ENCODE measurements at places on chromosomes 11 and 22.

DNA sequence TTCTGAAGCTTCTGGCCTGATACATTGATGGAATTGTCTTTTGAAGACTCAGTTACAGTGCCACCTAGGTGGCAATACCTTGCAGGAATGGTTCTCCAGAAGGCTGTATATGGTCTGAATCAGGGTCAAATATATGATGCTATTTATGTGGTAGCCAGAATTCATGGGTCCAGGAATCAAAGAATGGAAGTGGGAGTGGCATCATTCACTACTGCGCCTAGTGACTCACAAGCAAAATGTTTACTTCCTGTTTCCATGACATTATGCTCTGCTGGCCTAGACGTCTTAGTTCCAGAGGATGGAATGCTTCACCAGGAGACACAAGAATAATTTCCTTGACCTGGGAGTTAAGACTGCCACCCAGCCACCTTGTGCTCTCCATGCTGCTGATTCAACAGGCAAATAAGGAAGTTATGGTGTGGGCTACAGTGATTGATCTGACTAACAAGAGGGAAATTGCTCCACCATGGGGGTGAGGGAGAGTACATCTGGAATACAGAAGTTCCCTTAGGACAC, 491.8 kb downstream of the ETS1 start:
- no peak for DNase-seq

DNA sequence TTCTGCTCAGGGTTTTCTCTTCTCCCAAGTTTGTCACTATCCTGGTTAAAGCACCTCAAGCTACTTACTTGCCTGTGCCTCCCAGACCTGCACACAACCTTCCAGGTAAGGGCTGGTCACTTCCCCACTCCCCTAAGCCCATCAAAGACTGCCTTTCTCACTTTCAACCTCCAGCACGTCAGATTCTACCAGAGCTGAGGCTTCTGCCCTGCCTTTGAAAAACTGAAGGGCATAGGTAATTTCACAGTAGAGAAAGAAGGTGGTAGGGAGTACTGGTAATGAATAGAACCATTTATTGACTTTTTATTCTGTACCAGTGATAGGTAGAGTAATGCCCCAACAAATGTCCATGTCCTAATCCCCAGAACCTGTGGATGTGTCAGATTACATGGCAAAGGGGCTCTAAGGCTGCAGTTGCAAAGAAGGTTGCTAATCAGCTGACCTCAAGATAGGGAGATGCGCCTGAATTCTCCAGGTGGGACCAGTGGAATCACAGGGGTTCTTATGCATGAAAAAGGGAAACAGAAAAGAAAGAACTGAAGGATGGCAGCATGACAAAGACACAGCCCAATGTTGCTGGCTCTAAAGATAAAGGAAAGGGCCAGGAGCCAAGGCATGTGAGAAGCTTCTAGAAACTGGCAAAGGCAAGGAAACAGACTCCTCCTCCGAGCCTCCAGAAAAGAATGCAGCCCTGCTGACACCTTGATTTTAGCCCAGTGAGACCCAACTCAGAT, 89.0 kb downstream of the SLC1A2 start:
- no peak for DNase-seq

DNA sequence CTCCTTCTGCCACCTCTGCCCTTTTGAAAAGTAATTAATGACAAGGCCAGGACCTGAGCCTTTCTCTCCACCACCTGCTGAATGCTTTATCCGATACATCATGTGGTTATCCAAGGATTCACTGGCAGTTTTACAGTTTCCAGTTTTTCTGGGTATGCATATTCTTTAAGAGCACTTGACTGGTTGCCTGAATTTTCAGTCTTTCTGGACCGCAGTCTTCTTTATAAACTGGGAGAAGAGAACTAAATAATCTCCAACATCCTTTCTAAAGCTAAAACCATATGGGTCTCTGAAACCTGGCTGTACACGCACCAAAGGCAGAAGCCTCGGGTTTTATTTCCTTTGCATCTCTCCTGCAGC, 65.1 kb downstream of the BTG4 start:
- no peak for DNase-seq

GRCh38 chr22:45318558-45319323, 9.0 kb downstream of the FAM118A start:
- DNase-seq, result peak; percentile 22

- DNase-seq, result no peak
Observed at GRCh38 chr11:130428316-130429119, at the start of gene ADAMTS8. Gene ADAMTS8, minus strand, starts transcription at chr11:130428609. Its CDS starts 323 bp downstream, at chr11:130428286.

GRCh38 chr11:119650251-119650650, 78.7 kb downstream of the NECTIN1 start:
- DNase-seq, result no peak

DNA sequence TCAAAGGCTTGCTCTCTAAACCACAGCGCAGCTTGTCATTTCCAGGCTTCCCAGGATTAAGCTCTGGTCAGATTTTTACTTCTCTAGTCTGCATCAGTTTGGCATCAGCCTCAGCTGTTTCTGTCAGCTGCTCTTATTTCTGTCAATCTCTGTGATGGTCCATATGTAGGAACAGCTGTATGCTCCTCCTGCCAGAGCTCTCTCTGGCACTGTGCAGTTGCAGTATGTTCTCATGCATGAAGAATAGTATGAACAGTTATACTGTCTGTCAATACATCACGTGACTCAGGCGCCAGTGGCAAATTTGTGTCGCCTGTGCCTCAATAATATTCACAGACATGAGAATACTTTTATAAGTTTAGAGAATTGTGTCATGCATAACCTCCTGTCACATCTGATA, 6.7 kb downstream of the OR6M1 start:
- DNase-seq, result no peak

DNA sequence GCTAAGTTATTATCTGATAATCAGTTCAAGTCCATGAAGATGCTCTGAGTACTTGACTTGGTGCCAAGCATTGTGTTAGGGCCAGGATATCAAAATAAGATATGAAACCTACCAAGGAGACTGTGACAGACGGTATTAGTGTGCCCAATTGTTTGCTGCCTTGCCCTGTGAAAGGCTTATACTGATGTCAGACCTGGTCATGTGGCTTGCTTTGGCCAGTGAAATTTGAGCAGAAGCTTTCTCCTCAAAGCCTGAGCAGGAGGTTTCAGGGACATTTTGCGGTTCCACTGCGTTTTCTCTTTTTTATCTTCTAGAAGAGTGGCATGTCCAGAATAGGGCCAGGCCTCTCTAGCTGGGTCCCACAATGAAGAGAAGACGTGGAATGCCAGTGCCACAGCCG, 15.8 kb upstream of the PKNOX2 start:
- no peak for DNase-seq

GRCh38 chr11:133953547-133953946, 3.2 kb downstream of the IGSF9B start:
- DNase-seq, result no peak

DNA sequence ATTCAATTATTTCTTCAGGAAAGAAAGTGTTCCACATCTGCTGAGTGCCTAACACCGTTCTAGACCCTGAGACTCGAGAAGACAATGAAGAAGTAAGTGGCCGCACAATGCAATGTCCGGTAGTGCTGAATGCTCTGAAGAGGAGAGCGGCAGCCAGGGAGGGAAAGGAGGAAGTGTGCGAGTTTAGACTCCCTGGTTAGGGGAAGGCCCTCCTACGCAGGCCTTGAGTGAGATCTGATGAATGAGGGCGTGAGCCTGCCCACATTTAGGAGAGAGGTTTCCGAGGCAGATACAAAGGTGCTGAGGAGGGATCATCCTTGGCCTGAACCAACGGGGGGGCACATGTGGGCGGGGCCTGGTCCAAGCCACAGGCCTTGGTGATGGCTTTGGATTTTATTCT, 558.6 kb downstream of the NTM start:
- DNase-seq, result no peak

- DNase-seq, result peak; percentile 14
Observed at GRCh38 chr11:69483691-69484426, 2.4 kb downstream of the LINC01488 start.

DNA sequence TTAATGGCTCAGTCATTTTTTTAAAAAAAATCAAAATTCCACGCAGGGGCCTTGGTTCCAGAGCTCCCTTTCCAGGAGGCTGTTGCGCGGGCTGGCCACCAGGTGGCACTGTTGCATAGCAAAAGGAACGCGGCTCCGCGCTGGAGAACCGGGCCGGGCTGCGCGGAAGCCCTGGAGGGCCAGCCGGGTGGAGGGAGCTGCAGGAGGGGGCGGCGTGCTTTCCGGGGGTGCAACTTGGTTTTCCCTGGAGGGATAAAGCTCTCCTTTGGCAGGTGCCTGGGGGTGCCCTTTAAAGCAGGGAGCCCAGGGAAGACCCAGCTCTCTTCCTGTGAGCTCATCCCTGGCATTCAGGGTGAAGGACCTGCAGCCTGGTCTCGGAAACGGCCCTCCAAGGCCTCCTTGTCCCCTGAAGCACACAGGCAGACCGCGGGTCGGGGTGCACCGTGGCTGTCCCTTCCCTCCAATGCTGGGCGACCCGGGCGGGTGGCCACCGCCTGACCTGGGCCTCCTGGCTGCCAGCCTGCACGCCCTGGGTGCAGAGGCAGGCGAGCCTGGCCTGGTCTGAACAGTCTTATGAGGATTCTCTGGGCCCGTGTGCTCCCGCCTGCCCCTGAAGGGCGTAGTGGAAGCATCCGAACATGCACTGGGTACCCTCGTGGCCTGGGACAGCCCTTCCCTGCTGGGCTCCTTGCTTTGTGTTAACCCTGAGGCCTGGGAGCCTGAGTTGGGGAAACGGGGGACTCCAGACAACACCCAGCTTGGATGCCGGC, 23.4 kb downstream of the KRTAP5-5 start:
- DNase-seq, result peak; percentile 85

GRCh38 chr11:118569670-118570069, 2.5 kb upstream of the ARCN1 start:
- no peak for DNase-seq

GRCh38 chr11:66478729-66479393, 1.4 kb upstream of the DPP3 start:
- no peak for DNase-seq

GRCh38 chr22:46582281-46582933, 37.8 kb upstream of the GRAMD4 start:
- DNase-seq, result peak; percentile 19

DNA sequence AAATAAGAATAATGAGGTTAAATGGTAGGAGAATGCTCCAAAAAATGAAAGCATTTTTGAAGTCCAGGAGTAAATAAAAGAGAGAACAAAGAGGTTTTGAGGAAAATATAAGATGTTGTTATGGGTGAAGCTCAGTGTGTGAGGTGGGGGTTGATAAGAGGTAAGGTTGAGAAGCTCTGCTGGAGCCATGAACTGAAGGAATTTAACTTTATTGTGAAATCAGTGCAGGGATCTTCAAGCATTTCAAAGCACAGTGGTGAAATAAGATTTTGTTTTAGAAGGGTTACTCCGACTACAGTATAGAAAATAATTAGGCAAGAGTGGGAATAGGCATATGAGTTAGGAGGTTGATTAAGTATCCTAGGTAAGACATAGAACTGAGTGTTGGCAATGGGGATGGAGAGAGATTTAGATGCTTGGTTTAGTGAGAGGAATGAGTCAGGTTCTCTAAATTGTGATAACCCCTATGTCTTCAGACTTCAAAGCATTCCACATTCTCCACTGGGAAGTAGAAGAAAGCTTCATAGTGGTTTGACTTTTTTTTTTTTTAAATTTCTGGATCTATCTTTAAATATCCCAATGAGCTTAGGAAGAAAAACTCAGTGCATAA, 403.2 kb downstream of the AASDHPPT start:
- no peak for DNase-seq

- DNase-seq, result no peak
Observed at GRCh38 chr22:32044913-32045312, 1.9 kb downstream of the SLC5A1 start.

DNA sequence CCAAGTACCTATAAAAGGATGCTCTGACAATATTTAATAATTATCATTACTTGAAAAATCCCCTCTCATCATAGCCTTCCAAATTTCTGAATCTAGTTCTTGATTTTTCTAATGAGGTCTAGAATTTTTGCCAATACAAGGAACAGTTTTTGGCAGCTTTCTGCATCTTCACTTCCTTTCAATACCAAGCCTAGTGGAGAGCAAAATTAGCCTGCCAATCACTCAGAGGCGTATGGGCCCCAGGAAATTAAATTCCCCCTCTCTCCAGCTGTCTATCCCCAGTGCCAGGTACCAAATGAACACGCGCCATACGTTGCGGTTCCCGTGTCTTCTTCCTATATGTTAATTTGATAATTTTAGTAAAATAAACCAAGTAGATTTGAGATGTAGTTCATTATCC, 293.9 kb downstream of the NTM start:
- DNase-seq, result no peak

GRCh38 chr22:26835929-26836528, 178.6 kb downstream of the MIAT start:
- no peak for DNase-seq

GRCh38 chr22:26437694-26438392, 8.8 kb downstream of the ASPHD2 start:
- no peak for DNase-seq

- DNase-seq, result peak; percentile 89
Observed at GRCh38 chr22:50305923-50306566, 1.4 kb downstream of the PLXNB2 start.

- DNase-seq, result no peak
Observed at GRCh38 chr11:81377418-81377817, 1356.2 kb downstream of the FAM181B start.

GRCh38 chr11:2752923-2753322, 53.1 kb upstream of the KCNQ1OT1 start:
- DNase-seq, result peak; percentile 17

DNA sequence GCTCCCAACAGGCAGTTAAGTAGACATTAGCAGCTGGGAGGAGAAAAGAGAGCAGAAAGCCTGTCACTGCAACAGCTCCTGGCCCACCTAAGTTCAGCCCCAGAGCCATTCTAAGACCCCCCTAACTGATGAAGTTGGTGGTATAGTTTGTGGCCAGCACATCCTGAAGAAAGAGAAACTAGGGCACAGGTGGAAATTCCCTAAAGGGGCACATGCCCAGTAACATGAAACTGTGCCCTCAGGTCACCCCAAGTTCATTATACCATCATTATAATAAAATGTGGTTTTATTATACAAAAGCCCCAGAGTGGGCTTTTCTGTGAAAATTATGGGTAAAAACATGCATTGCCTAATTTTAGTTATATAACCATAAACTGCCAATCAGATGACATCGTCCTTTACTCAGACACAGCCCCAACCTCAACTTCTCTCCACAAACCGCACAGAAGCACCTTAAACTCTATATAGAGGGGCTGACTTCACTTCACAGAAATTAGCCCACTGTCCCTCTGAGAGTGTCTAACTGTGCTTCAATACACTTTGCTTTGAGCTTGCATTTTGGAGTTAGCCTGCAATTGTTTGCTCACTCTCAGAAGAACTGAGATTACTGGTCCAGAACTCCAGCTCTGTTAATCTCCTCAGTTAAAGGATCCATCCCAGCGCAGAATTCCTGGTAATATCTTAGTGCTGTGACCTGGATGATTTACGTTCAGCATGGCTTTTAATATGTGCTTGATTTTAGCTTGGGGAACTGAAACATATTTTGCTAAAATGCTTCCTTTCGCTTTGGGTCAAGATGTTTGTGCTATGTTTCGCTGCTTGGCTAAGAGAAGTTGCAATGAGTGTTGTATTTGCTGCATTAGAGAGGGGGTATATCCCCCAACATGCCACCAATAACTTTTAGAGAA, 1.8 kb upstream of the APOL3 start:
- no peak for DNase-seq

DNA sequence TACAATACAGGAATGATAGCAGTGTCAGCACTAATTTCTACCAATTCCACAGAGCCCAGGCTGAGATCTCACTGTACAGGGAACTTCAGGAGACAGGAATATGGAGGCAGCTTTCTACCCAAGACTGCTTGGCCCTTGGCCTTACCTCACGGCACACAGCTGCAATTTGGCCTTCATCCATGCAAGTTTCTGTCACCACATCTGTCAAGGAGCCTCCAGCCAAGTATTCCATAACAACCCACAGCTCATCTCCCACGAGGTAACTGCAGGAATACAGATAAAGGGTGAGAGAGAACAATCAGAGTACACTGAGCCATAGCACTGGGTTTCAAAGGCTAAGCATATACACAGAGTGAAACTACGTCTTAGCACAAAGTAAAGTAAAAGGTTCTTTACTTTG, 39.0 kb upstream of the GDPD4 start:
- no peak for DNase-seq
